WTC11 (cell line): ENCODE measurements at places on chromosomes 12 and 14. TPM values are rescaled to one million over a fixed set of nuclear protein-coding genes. Genes with fewer than 3 reads are reported as not detected.
A peak's percentile ranks its signal among the peaks of the same experiment; 100 is the strongest.

TMEM253 gene
- 1.7 to 2.2 TPM (median 1.9 TPM) in 3 replicates for total RNA-seq

LPAR5 gene
- total RNA-seq, result 0.20 to 0.57 TPM (median 0.48 TPM) in 3 replicates

TSPAN9 gene
- total RNA-seq, result 21.8 to 27.6 TPM (median 23.9 TPM) in 3 replicates

CLEC4D gene
- total RNA-seq, result 0.09 to 0.16 TPM in 2 of 3 replicates, not detected in the other

RFX4 gene
- 0.14 to 0.26 TPM in 2 of 3 replicates, not detected in the other for total RNA-seq

ASPG gene
- total RNA-seq, result 3.4 to 3.8 TPM (median 3.5 TPM) in 3 replicates

KNTC1 gene
- 78.3 to 85.1 TPM (median 83.4 TPM) in 3 replicates for total RNA-seq

ART4 gene
- not detected in 3 replicates for total RNA-seq

GRCh38 chr12:64660237-64661018 lies 50.1 kb downstream of the RASSF3 start:
- H3K27ac ChIP-seq, result peak overlapping the region; percentile 55; the same call in 1 of the 2 replicates
- no peaks in the 10 kb centered on the region for H3K27me3 ChIP-seq
- H3K4me1 ChIP-seq, result peaks cover 25% of the 10 kb centered on the region
- no peak for DNase-seq
- no peaks in the 10 kb centered on the region; the same call in 1 of the 2 replicates for H3K36me3 ChIP-seq

DNA sequence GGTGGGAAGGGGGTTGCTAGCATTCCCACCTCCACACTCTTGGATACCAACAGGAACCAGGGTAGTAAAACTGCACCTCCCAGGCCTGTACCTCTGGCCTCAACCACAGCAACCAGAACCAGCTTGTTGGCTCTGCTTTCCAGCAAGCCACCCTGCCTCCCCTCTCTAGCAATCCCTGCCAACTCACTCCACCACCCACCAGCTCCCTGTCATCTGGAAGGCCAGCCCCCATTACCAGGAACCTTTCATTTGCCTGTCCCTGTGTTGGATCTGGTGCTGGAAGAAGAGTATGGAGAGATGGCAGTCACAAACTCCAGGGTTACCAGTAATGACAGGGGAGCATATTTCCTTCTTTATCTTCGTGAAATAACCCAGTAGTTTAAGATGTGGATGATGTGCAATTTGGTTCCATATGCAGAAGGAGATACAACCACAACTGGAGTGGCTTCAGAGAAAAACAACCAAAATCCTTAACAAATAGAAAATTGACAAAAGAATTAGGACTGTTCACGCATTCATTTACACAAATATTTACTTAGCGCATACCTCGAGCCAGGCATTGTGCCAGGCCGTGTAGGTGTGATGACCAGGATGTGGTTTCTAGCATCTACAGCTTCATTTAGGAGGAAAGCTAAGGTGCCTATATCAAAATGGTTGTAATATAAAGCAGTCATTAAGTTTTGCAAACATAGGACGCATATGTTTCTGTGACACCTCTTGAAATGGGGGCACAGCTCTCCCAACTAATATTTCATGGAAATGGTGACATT lies 3.4 kb downstream of the B4GALNT3 start:
- no peak overlapping the region for H3K27ac ChIP-seq
- H3K36me3 ChIP-seq, result peaks cover 3% of the 10 kb centered on the region; the same call in 1 of the 2 replicates
- H3K4me1 ChIP-seq, result peaks cover 19% of the 10 kb centered on the region

DNA sequence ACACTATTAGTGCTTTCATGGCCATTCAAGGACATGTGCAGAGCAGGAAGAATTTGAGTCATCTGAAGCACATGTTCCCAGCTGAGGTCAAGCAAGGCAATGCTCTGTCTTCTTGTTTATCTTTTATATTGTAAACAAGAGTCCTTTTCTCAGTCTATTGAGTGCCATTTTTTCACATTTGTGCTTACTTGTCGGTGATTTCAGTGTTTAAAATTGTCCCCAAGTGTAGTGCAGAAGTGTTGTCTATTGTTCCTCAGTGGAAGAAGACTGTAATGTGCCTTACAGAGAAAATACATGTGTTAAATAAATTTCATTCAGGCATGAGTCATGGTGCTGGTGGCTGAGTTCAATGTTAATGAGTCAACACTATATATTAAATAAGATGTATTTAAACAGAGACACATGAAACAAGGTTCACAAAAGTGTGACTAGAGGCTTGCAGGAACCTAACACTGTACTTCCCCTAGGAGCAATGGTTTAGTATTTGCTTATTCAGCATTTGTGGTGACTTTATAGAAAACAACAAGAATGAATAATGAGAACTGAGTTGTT lies 391.1 kb downstream of the LRIG3 start:
- H3K27me3 ChIP-seq, result no peaks in the 10 kb centered on the region
- DNase-seq, result no peak
- no peak overlapping the region for H3K4me3 ChIP-seq
- H3K36me3 ChIP-seq, result no peaks in the 10 kb centered on the region
- no peaks in the 10 kb centered on the region for H3K4me1 ChIP-seq

DNA sequence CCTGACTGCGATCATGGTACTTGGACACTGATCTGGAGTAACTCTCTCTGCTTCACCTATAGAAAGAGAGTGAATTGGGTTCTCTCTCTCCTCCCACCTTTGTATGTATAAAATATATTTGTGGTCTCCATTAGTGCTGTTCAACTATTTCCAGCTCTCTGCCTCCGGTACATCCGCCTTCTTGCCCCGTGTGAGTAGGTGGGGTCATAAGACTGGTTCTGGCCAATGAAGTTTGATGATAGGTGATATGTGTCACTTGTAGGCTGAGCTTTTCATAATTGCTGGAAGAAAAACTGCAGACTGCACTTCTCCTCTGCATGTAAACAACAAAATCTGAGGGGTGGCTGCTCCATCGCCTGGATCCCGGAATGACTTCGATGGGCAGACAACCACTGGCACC lies 210.4 kb downstream of the EXOC5 start:
- H3K4me3 ChIP-seq, result no peak overlapping the region
- peaks cover 33% of the 10 kb centered on the region for H3K4me1 ChIP-seq
- H3K27ac ChIP-seq, result no peak overlapping the region
- DNase-seq, result no peak

- peaks cover 9% of the 10 kb centered on the region for H3K36me3 ChIP-seq
- DNase-seq, result no peak
- no peak overlapping the region for H3K27ac ChIP-seq
- H3K4me1 ChIP-seq, result peaks cover 6% of the 10 kb centered on the region
Measured at GRCh38 chr12:30219047-30219446, 435.3 kb upstream of the TMTC1 start.

GRCh38 chr12:21607701-21608100 lies 3.1 kb upstream of the GYS2 start:
- no peaks in the 10 kb centered on the region for H3K36me3 ChIP-seq
- peaks cover 7% of the 10 kb centered on the region for H3K4me1 ChIP-seq
- no peak for DNase-seq
- H3K4me3 ChIP-seq, result no peak overlapping the region
- no peak overlapping the region for H3K27ac ChIP-seq

DNA sequence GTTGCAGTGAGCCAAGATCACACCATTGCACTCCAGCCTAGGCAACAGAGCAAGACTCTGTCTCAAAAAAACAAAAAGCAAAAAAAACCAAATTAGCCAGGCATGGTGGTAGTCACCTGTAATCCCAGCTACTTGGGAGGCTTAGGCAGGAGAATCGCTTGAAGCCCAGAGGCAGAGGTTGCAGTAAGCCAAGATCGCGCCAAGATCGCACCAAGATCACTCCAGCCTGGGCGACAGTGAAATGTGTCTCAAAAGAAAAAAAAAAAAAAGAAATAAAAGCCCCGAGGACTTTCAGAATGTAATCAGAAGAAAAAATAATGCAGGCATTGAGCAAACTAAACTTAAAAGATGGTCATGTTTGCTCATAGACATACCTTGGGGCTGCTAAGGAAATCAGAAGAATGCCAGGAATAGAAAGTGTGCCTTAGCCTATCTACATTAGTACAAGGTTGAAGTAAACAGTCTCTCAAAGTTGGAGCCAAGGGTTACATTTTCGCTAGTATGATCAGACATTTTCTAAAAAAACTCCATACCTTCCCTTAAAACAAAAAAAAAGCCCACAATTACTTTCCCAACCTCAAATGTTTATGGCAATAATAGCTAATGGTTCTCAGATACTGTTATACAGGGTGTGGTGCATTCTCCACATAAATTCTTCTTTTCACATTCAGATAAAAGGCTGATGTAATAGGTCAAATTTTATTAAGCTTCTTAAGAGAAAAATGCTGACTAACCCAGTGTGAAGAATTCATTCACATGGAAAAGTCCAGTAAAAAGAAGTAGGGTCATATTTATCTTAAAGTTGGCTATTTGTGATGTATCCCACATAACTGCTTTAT lies 15.8 kb downstream of the DTD2 start:
- no peaks in the 10 kb centered on the region for H3K27me3 ChIP-seq
- H3K27ac ChIP-seq, result no peak overlapping the region
- DNase-seq, result no peak

GRCh38 chr14:51967521-51967920 lies 21.8 kb upstream of the RTRAF start:
- no peaks in the 10 kb centered on the region for H3K27me3 ChIP-seq
- H3K27ac ChIP-seq, result no peak overlapping the region
- peaks cover 7% of the 10 kb centered on the region for H3K4me1 ChIP-seq
- no peak for DNase-seq
- H3K36me3 ChIP-seq, result no peaks in the 10 kb centered on the region

DNA sequence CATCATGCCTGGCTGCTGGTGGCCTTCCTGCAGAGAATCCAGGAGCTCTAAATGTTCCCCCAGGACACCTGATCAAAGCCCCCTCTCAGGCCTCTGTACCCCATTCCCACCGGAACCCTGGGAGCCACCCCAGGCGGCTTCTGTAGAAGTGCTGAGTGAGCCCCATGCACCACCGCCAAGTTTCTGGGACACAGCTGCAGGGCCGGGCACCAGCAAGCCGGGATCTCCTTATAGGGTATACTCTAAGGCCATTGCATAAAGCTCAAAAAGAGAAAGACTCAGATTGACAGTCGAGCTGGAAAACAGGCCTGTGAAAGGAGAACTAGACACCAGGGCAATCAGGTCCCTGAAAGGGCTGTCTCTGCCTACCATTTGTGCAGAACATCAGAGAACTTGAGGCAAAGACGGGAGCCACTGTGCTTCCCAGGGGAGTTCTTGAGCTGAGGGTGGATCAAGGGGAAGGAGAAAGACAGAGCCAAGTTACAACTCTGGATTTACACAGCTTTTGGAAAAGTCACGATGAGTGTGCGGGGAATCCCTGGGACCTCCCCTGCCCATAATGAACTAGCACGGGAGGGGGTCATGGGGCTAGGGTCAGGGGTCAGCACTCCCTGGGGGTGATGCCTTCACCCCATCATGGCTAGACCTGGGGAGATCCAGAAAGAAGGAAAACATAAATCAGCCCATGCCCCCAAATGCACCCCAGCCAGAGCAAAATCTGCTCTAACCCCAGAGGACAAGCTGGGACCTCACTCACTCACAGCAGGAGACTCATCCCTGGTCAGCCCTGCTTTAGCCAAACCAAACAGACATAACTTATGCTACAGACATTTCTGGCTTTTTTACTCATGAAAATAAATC lies 51.1 kb downstream of the ITPK1 start:
- no peaks in the 10 kb centered on the region for H3K27me3 ChIP-seq
- no peak overlapping the region for H3K4me3 ChIP-seq
- H3K4me1 ChIP-seq, result peaks cover 42% of the 10 kb centered on the region
- peak overlapping the region; percentile 85 for H3K27ac ChIP-seq

DNA sequence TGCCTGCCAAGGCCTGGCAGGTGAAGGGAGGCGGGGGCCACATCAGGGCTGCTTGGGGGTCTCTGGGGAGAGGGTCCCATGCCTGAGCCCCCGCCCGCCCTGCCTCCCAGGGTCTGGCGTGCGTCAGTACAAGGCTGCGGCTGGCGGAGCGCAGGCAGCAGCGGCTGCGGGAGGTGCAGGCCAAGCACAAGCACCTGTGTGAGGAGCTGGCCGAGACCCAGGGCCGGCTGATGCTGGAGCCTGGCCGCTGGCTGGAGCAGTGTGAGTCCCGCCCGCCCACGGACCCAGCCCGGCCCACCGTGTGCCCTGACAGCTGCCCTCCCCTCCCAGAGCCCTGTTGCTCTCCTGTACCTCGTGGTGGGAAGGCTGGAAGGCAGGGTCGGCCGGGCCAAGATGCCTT lies 40.7 kb downstream of the KIF26A start:
- no peaks in the 10 kb centered on the region for H3K4me1 ChIP-seq
- H3K4me3 ChIP-seq, result no peak overlapping the region
- no peak for DNase-seq
- H3K27me3 ChIP-seq, result no peaks in the 10 kb centered on the region

- H3K27ac ChIP-seq, result no peak overlapping the region
- no peaks in the 10 kb centered on the region for H3K4me1 ChIP-seq
- no peaks in the 10 kb centered on the region; the same call in 1 of the 2 replicates for H3K27me3 ChIP-seq
- no peak overlapping the region for H3K4me3 ChIP-seq
- peak; percentile 61 for DNase-seq
- H3K36me3 ChIP-seq, result peaks cover 43% of the 10 kb centered on the region
Measured at GRCh38 chr12:9634177-9634803, 26.6 kb upstream of the KLRB1 start.

DNA sequence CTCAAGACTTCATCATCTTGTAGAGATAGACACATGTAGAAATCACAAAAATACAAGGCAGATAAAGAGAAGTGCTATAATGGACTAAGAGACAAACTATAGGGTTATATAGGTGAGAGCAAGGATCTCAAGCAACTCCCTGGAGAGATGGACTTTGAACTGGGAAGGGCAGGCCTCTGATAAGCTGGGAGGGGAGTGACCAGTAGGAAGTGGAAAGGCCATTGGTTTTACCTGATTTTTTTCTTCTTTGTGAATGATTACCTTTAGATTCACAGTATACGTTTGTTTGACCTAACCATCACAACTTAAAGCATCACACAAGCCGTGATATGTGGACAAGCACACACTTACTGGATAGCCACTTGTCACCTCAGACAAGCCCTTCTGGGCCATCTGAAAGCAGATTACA lies 5.2 kb upstream of the TEP1 start:
- no peaks in the 10 kb centered on the region for H3K36me3 ChIP-seq
- no peak overlapping the region for H3K27ac ChIP-seq
- H3K27me3 ChIP-seq, result no peaks in the 10 kb centered on the region; the same call in 1 of the 2 replicates
- peaks cover 29% of the 10 kb centered on the region for H3K4me1 ChIP-seq
- DNase-seq, result no peak

DNA sequence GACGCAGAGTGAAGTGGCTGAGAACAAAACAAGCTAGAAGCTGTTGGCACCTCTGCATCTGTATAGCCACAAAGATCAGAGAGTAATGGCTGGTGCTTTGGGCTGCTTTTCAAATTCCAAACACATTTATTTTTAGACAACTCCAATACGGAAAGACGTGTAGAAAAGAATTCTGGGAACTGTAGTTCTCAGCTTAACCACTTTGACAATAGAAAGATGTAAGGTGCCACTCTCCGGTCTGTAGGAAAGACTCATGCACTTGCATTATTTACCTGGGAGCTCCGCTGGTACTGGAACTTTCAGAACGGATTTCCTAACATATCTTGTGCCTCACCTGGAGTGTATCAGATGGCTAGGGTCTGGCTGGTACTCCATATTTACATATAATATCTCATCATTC lies 1.8 kb upstream of the OR4K2 start:
- H3K4me3 ChIP-seq, result no peak overlapping the region
- H3K36me3 ChIP-seq, result peaks cover 34% of the 10 kb centered on the region
- no peaks in the 10 kb centered on the region for H3K4me1 ChIP-seq
- H3K27me3 ChIP-seq, result peaks cover 9% of the 10 kb centered on the region

DNA sequence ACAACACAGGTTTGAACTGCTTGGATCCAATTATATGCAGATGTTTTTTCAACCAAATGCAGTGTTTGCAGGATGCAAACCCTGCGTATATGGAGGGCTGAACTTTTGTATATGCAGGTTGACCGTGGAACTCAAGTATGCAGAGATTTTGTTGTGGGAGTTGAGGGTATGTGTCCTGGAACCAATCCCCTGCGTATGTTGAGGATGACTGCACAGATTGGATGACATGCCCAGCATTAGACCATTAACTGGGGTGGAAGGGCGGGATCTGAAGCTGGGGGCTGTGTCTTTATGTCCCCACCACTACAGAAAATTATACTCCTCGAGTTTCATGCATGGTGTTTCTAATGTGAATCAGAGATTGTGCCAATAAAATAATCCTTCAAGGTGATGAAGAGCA lies 162.2 kb upstream of the RMST start:
- no peak overlapping the region for H3K27ac ChIP-seq
- H3K4me3 ChIP-seq, result no peak overlapping the region
- no peak for DNase-seq
